ENCODE measurements at places on chromosomes 4 and X. TPM values are rescaled to one million over a fixed set of nuclear protein-coding genes. Genes with fewer than 3 reads are reported as not detected.

Gene HSFX4
- 0.25 TPM for polyA plus RNA-seq

Gene ODAPH
- not detected for polyA plus RNA-seq

Gene NLGN3
- polyA plus RNA-seq: 5.1 TPM

Gene TLR10
- polyA plus RNA-seq: 0.40 TPM

DNA sequence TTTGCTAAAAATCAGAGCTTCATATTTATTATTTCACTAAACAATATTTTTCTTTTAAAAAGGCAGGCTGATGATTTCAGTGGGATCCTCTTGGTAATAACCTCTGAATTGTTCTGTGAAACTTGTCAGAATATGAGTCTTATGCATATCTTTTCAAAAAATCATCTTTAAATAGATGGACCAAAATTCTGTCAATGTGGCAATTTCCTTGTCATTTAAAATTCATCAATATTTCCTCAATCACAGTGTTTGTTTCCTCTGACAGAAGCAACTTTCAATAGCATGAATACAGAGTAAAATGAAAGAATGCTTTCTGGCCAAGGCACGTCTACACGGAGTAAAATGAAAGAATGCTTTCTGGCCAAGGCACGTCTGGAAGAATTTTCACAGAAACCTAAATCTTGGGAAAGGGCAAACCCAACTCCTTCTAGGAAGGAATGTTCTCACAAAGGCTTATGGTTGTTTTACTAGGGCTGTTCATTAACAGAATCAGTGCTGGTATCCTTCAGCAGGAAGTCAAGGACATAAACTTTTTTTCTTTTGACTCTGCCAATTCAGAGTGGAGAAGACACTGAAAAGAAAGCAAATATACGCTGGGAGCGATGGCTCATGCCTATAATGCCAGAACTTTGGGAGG, 99.0 kb upstream of the GPR34 start:
- no peak for DNase-seq

Gene NPY1R
- 28.3 TPM for polyA plus RNA-seq

Gene OTUD6A
- not detected for polyA plus RNA-seq

All from left kidney (tissue), 8 donors.